IMR-90 (cell line): ENCODE measurements at places on chromosomes 13 and 19. TPM values are rescaled to one million over a fixed set of nuclear protein-coding genes. Genes with fewer than 3 reads are reported as not detected.

The C1QTNF9B gene
- polyA plus RNA-seq, result 0.79 and 1.1 TPM in 2 replicates

The STX10 gene
- 77.9 and 82.0 TPM in 2 replicates for polyA plus RNA-seq

The PRKACA gene
- polyA plus RNA-seq, result 67.1 and 94.5 TPM in 2 replicates

The ZNF599 gene
- 5.9 and 6.5 TPM in 2 replicates for polyA plus RNA-seq

The FGF22 gene
- 0.14 and 0.24 TPM in 2 replicates for polyA plus RNA-seq

The CEACAM16 gene
- not detected in 2 replicates for polyA plus RNA-seq

The NBEA gene
- polyA plus RNA-seq, result 0.49 and 0.82 TPM in 2 replicates

The SLC1A5 gene
- polyA plus RNA-seq, result 155 and 171 TPM in 2 replicates

The A1BG gene
- polyA plus RNA-seq, result 54.5 and 65.7 TPM in 2 replicates

The ZNF90 gene
- polyA plus RNA-seq, result 0.38 and 0.49 TPM in 2 replicates

The ICAM5 gene
- 23.9 and 26.5 TPM in 2 replicates for polyA plus RNA-seq

The KCTD12 gene
- 1.4 and 1.9 TPM in 2 replicates for polyA plus RNA-seq

The ADM5 gene
- polyA plus RNA-seq, result 0.99 and 1.7 TPM in 2 replicates

The PTPRS gene
- 51.9 and 56.5 TPM in 2 replicates for polyA plus RNA-seq

The CBY2 gene
- polyA plus RNA-seq, result not detected in 2 replicates

The NECTIN2 gene
- polyA plus RNA-seq, result 169 and 170 TPM in 2 replicates

The ZNF723 gene
- polyA plus RNA-seq, result not detected in 2 replicates

The C13orf42 gene
- polyA plus RNA-seq, result not detected in 2 replicates

The C19orf25 gene
- 34.9 and 40.8 TPM in 2 replicates for polyA plus RNA-seq

The KRTDAP gene
- polyA plus RNA-seq, result not detected in 2 replicates

The OBI1 gene
- 3.5 and 4.4 TPM in 2 replicates for polyA plus RNA-seq

The ZNF93 gene
- 2.7 and 3.7 TPM in 2 replicates for polyA plus RNA-seq

The IQCN gene
- 0.60 and 0.67 TPM in 2 replicates for polyA plus RNA-seq

The DAPK3 gene
- polyA plus RNA-seq, result 188 and 202 TPM in 2 replicates

The SIGLEC10 gene
- polyA plus RNA-seq, result not detected in 2 replicates

The SBSN gene
- polyA plus RNA-seq, result 6.4 and 6.9 TPM in 2 replicates

The GRIN3B gene
- polyA plus RNA-seq, result 0.91 and 1.8 TPM in 2 replicates

The CCL25 gene
- not detected in 2 replicates for polyA plus RNA-seq

The SMIM44 gene
- polyA plus RNA-seq, result not detected in 2 replicates

The P2RY11 gene
- 4.5 and 6.6 TPM in 2 replicates for polyA plus RNA-seq

The VSIG10L gene
- 1.2 and 1.4 TPM in 2 replicates for polyA plus RNA-seq

The SELENOV gene
- not detected in 2 replicates for polyA plus RNA-seq

The MEDAG gene
- 0.27 and 0.32 TPM in 2 replicates for polyA plus RNA-seq

The KLK14 gene
- polyA plus RNA-seq, result not detected in 2 replicates

The ATP7B gene
- polyA plus RNA-seq, result 2.2 and 2.9 TPM in 2 replicates

The FGF21 gene
- polyA plus RNA-seq, result not detected in 2 replicates

The UTP14C gene
- polyA plus RNA-seq, result 7.1 and 8.2 TPM in 2 replicates

The ACTN4 gene
- 497 and 541 TPM in 2 replicates for polyA plus RNA-seq

The RAB8A gene
- 61.8 and 64.5 TPM in 2 replicates for polyA plus RNA-seq

The ZNF529 gene
- 2.4 and 2.7 TPM in 2 replicates for polyA plus RNA-seq

The CASP14 gene
- not detected in 2 replicates for polyA plus RNA-seq
